ENCODE measurements at places on chromosomes 4 and X. TPM values are rescaled to one million over a fixed set of nuclear protein-coding genes. Genes with fewer than 3 reads are reported as not detected.

DNA sequence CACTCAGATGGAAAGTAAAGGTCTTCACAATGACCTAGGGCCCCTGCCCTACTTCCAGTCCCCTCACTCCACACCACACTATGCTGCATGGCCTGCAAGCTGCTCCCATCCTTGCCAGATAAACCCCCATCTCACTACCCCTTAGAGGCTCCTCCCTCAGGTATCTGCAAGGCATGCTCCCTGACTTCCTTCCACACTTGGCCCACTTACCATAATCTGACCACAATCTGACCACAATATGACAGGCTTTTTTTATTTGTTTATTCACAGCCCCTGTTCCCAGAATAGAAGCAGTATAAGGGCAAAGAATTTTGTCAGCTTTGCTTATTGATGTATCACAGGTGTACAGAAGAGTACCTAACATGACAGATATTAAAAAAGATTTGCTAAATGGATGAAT is 124.7 kb downstream of the CAMK2D start:
- no peak for DNase-seq

Gene BANK1
- 0.25 TPM for total RNA-seq

DNA sequence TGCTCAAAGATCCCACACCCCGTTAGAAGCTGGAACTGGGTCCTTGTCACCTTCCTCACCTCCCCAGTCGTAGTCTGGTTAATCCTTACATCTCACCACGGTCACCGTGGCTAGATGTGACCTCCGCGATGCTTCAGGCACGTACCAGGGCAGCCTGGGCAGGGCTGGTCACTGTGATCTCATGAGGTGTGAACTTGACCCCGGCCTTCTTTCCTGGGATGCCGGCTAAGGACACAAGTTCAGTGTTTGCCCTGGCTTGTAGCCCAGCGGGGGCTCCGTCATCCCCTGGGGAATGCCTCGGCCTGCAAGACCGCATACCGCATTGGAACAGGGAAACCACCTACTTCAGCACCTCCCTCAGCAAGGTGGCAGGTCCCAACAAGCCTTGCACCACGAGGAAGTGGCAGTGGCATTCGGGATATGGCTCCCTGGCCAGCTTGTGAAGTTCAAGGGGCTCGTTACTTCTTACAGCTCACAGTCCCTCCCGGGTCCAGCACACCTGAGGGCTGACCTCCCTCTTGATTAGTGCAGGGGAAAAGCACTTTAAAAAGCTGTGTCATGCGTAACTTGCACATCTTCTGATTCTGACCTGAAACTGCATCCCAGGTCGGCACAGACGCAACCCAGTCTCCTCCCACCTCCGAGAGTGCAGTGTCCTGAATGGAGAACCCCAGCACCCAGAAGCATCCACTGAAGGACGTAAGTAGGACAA is 25.9 kb downstream of the NOP14 start:
- peak; percentile 98 for DNase-seq

DNA sequence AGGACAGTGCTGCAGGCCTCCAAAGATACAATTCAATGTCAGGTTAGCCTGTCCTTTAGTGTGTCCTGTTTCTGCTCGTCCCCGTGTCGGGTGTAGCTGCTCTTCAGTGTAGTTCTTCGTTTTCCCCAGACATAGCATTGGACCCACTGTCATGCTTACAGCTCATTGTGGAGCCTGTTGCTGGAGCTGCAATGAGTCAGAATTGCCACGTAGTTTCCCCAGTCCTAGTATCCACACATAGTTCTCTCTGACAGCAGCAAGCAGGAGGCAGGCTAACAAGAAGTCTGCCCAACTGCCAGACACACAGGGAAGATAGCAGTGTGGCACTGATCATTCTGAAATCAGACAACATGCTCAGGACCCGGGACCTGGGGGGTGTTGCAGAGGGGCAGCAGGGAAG is 49.2 kb downstream of the MOSPD2 start:
- peak; percentile 78 for DNase-seq

Gene GPRASP2
- 9.1 TPM for total RNA-seq

Gene TMEM271
- not detected for total RNA-seq

Gene HMGB2
- total RNA-seq = 112 TPM

DNA sequence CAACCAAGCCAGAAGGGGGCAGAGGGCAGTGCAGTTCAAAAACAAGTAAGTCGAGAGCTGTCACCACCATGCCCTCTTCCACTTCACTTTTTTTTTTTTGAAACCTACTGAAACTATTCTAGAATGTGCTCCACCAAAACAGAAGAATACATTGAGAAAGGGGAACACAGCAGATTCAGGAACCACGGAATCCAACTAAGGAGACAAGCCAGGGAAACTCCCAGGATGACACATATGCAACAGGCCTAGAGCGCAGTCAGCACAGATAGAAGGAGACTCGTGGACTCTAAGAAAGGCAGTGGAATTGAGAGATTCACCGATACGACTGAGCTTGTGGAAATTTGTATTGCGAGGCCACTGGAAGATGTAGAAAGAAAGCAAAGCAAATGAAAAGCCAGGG is 66.1 kb downstream of the PHKA2 start:
- DNase-seq = no peak

Gene CLTRN
- total RNA-seq = 0.32 TPM

GRCh38 chr4:7705062-7705461 is 234.6 kb downstream of the AFAP1 start:
- DNase-seq = no peak

Gene CYSLTR1
- not detected for total RNA-seq

DNA sequence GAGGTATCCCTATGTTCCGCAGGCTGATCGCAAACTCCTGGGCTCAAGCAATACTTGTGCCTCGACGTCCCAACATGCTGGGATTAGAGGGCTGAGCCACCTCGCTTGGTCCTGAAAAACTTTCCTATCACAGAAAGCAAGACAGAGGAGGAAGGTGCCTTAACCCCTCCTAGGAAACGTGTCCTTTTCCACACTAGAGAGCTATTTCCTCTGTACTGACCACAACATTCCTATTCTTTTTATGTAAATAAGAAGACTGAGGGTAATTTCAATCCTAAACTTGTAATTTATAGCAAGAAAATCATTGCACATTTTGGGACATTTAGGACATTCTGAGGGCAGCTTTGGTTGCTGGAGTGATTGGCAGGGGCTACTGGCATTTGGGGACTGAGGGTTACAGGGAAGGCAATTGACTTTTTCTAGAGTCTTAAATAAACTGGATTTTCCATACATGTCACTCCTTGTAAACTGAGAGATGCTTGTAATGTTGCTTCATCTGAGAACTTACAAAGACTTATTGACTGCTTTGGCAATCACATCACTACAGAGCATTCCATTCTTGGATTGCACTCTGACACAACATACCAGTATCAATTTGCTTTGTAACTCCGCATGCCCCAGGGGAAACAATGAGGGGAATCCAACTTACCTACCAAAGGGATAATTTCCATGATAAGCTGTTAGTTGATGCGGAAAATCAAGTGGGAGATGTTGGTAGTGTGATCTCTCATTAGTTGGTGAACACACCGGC is 15.6 kb downstream of the XAGE3 start:
- peak; percentile 33 for DNase-seq

Gene TRIM61
- 2.2 TPM for total RNA-seq

DNA sequence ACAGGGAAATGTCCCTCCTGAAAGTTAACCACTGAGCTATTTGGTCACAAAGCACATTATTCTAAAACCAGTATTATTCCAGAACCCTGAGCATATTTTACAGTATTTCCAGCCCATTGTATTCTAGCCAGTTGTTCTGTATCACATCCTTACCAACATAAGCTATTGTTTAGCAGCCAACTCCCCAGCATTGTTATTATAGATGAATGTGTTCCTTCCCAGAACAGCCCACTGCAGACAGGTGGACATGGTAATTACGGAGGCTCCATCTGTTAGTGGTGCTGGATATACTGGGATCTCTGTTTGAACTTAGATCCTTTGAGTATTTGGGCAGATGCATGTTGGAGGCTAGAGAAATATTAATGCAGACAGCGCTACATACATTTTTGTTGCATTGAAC is 126.1 kb downstream of the MGST2 start:
- DNase-seq = no peak

Gene PLS3
- 305 TPM for total RNA-seq

DNA sequence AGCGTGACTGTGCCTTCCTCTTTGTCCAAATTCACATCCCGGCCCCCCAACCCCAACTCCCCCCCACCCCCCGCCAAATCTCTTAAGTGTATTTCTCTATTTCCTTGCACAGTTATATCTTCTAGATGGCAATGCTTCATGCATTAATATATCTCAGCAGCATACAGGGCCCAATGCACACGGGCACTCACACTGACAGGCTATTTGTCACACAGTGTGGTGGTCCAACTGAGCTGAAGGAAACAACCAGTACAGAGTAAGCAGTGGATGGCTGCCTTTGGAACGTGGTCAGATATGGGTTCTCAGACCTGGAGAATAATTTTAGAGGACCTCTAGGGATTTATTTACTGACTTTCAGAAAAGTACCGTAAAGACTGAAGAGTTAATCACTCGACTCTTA is 681 bp downstream of the EXOC1 start:
- no peak for DNase-seq

DNA sequence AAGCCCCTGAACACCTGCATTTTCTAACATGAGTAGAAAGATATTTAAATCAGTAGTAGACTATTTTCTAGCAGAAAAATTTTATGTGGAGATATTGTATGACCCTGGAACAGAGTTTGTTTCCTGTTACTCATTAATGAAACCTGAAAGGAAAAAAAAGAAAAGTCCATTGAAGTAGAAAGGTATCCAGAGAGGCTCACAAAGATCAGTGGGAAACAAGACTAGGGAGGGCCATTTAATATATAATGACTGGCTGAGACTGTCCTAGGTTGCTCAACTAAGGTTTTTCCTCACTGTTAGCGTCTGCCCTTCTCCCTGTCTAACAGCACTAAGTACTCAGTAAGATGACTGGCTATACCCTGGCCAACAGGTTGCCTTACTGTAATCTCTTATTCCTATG is 788.6 kb downstream of the GLUD2 start:
- DNase-seq = no peak

DNA sequence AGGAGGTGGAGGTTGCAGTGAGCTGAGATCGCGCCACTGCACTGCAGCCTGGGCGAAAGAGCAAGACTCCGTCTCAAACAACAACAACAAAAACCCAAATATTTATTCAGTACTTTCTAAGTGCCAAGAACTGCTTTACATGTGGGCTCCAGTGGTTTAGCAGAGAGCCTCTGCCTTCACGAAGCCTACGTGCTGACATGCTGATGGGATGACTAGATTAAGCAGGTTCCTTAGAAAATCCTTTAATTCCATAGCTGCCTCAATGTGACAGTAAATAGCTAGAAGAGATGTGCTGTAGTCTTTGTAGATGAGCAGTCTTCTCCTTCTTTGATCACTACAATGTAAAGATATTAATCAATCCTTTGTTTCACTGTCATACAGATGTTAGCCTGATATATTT is 49.6 kb downstream of the TAPT1 start:
- no peak for DNase-seq

DNA sequence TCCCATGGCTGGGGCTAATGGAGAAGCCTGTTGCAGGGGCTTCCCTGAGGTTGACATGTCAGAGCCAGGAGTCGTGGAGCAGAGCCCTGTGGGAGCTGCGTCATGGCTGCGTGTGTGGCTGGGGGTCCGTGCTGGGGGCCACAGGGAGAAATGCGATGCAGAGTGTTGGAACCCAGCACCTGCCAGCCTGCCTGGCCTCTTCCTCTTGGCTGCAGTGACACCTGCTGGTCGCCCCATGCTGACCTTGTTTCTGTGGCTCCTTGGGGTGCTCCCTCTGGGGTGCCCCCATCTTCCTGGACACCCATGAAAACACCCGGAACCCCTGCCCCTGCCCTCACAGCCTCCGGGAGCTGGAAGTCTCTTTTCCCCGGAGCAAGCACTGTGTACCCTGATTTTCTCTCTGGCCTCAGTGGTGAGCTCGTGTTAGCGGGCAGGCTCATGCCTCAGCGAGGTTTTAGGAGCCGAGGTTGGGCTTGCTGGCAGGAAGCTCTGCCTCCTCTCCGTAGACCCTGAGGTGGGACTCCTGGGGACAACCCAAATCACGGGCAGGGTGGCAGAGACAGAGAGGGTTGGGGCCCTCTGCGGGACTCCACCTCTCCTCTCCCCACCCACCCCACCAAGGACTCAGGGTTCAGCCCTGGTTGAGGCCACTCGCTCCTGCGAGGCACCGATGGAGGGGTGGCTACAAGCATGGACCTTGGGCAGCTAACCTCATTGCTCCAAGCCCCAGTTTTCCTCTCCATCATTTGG is 103.7 kb downstream of the SORCS2 start:
- no peak for DNase-seq

DNA sequence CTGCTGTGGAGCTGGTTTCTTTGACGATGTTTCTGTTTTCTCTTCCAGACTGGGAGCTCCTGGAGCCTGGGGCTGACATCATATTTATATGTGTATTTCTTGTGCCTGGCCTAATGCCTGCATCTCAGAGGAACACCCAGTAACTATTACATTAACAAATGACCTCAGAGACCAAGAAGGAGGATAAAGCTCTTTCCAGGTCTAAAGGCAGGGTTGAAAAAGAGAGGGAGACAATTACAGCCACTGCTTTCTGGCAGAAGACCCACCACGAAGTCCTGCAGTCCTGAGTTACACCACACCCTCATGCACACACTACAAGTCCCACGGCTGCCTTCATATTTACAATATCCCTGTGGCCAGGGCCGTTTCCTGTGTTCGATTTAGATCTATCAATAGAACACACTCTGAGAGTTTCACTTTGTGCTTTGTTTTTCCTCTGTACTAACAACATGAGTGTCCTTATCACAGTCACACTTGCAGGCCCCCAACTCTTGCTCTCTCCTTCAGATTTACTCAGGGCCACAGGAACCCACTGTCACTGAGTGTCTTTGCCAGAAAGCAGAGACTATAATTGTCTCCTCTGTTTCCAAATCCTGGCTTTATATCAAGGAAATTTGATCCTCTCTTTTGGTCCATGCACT is 535.5 kb downstream of the MID1IP1 start:
- DNase-seq = no peak

Gene JADE1
- 6.7 TPM for total RNA-seq

Gene RIPPLY1
- total RNA-seq = not detected

Gene SRPK3
- 0.04 TPM for total RNA-seq

Gene MGAT4D
- total RNA-seq = not detected

- no peak for DNase-seq
These were observed 184.3 kb upstream of the NUDT6 start for GRCh38 chr4:123106747-123107146.

GRCh38 chr4:139331185-139331584 is 28.9 kb upstream of the NDUFC1 start:
- peak; percentile 26 for DNase-seq

DNA sequence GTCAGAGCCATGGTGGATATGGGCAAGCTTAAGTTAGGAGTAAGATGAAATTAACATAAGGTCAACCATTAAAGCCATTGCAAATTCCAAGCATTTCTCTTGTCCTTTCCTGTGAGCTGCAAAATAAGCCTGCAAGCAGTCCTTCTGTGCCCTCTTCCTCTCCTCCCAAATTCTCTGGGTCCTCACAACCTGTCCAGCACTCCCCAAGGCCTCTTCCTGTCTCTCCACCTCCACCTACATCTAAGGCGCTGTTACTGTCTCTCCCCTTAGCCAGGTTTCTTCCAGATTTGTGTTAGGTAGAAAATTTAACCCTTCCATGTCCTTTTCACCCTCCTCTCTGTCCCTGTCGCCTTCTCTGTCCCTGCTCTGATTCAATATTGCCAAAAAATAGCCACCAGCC is 22.2 kb downstream of the ETDC start:
- DNase-seq = no peak

GRCh38 chr4:87134122-87134521 is 86.3 kb downstream of the KLHL8 start:
- no peak for DNase-seq
